ENCODE measurements at places on chromosomes 7 and 10.

DNA sequence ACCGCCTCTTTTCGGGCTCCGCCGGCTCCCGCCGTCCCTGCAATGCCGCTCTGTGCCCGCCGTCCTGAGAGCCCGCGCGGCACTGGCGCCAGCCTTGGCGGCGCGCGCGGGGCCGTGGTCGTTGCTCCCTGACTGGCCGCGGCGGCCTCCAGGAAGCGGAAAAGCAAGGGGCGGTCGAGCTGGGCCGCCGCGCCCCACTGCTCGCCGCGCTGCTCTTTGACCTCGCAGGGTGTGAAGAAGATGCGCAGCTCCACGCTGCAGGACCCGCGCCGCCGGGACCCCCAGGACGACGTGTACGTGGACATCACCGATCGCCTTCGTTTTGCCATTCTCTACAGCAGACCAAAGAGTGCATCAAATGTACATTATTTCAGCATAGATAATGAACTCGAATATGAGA lies at the start of gene CDC14C:
CDC14C (plus strand) TSS at position 115 of the 400 bp plus-strand sequence; CDS start at position 241, 126 bp downstream.
- no peak for DNase-seq

- DNase-seq: no peak
These were observed 24.5 kb upstream of the TTYH3 start for GRCh38 chr7:2607122-2607922.

- no peak for DNase-seq
These were observed 119.7 kb downstream of the WNT2 start for GRCh38 chr7:117203205-117203604.

DNA sequence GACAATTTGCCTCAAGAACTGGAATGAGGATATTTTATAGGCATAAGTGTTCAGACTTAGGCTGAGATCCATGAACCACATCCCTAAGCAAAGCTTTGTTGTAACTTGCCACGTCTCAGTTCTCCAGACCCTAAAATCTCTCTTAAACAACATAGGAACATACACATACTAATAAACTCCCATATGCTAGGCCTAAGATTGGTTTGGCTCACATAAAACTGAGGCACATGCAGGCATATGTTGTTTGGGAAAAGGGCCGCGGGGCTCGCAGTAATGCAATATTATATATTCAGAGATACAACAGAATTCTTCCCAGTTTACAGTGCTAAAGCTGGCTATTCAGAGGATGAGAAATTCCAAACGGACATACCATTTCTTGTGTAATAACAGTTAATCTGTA lies 61.0 kb downstream of the DOCK4 start:
- no peak for DNase-seq

GRCh38 chr10:44647877-44648542 lies 263.1 kb upstream of the CXCL12 start:
- DNase-seq: no peak

GRCh38 chr7:150627959-150628358 lies 4.2 kb downstream of the GIMAP6 start:
- no peak for DNase-seq

All from activated naive CD8-positive, alpha-beta T cell treated with anti-CD3 and anti-CD28 coated beads, Interleukin-2, amount 50 U/mL, for 24 hours (primary cell).